ENCODE measurements at places on chromosomes 3 and 15. TPM values are rescaled to one million over a fixed set of nuclear protein-coding genes. Genes with fewer than 3 reads are reported as not detected.

DNA sequence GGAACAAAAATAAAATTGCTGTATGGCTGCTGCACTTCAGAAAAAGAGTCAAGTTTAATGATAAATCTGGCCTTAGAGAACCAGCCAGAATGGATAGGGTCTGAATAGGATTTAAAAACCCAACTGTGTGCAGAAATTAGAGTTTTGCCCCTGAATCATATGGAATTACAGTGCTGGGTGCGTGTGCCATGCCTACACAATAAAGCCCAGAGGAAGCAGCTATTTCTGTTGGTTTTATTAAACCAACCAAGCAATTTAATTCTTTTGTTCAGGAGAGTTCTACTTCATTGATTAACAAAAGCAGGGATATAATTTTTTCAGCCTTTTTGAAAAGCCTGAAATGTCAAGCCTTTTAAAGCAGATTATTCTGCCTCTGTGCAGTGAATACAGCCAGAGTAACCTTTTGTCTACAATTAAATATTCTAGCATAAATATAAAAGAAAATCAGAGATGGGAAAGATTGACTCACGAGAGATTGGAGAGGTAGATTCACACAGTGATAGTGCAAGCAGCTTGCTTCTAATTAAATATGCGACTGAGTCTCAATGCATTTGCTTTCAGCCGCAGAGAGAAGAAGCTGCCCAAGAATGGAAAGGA is 66.7 kb upstream of the DNAJC19 start:
- no peaks in the 10 kb centered on the region for H3K4me1 ChIP-seq
- H3K4me3 ChIP-seq, result no peak overlapping the region
- no peak overlapping the region for H3K27ac ChIP-seq
- DNase-seq, result no peak
- H3K36me3 ChIP-seq, result no peaks in the 10 kb centered on the region

DNA sequence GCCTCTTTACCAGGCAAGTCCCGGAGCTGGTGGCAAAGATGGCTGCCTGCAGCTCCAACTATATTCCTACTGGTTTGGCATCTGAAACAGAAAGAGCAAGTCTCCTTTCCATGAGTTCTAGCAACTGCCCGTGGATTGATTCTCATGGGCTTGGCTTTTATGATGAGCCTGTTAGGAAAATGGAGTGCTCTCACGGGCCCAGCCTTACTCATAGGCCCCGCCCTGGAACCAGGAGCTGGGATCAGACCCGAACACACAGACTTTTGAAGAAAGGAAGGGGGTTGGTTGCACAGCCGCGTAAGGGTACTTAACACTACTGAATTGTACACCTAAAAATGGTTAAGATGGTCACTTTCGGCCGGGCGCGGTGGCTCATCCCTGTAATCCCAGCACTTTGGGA is 2.9 kb downstream of the NRROS start:
- H3K27ac ChIP-seq, result no peak overlapping the region
- H3K4me3 ChIP-seq, result no peak overlapping the region
- DNase-seq, result no peak

- H3K27ac ChIP-seq, result no peak overlapping the region
- H3K4me3 ChIP-seq, result no peak overlapping the region
- no peak for DNase-seq
- no peaks in the 10 kb centered on the region for H3K27me3 ChIP-seq
- H3K36me3 ChIP-seq, result no peaks in the 10 kb centered on the region
Observed at GRCh38 chr15:28943146-28943545, 57.4 kb downstream of the APBA2 start.

LEKR1 gene
- 1.6 TPM for total RNA-seq

- H3K4me3 ChIP-seq, result no peak overlapping the region
- DNase-seq, result no peak
- H3K36me3 ChIP-seq, result no peaks in the 10 kb centered on the region
- H3K27me3 ChIP-seq, result no peaks in the 10 kb centered on the region
- peaks cover 4% of the 10 kb centered on the region for H3K4me1 ChIP-seq
Observed at GRCh38 chr3:32857921-32858320, 40.1 kb downstream of the TRIM71 start.
